ENCODE measurements at places on chromosomes 3 and 15.

- no peak for DNase-seq
These were observed 1242.2 kb downstream of the OTOL1 start for GRCh38 chr3:162738784-162739183.

DNA sequence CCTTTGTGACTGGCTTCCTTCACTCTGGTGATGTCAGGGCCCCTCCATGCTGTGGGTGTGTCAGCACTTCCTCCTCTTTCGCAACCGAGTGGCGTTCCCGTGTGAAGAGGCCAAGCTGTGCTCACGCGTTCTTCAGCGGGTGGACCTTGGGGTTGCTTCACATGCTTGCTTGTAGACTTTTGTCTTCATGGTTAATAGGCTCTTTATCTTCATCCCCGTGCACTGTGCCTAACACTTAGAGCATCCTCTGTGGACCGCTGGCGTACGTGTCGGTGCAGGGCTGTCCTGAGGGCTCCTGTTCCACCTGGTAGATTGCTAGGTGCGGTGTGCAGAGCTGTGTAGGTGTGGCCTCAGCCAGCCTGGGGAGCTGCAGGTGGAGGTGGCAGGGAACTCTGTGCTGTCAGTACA, 182.3 kb downstream of the OR4M2 start:
- DNase-seq, result no peak

GRCh38 chr15:44719293-44719999, 8.1 kb downstream of the B2M start:
- no peak for DNase-seq

- DNase-seq, result no peak
These were observed 54.7 kb downstream of the TRPM1 start for GRCh38 chr15:31046759-31047359.

- DNase-seq, result no peak
These were observed 954 bp upstream of the DGKG start for GRCh38 chr3:186362988-186363387.

- DNase-seq, result no peak
These were observed 1.8 kb upstream of the LAMB2 start for GRCh38 chr3:49134471-49135265.

DNA sequence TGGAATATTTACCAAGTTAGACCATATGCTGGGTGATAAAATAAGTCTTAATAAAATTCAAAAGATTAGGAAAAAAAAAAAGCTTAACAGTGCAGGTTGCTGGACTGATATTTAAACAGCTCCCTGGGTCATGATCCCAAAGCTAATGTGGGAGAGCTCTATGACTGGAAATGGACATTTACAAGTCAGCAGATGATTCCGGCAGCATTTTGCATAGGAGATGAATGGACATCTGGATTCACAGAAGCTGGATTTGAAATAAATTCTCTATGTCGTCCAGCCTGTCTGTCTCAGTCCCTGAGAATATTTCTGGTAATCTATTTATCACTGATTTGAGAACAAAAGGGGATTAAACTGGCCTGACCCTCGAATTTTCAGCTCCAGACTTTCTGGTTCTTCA, 52.3 kb upstream of the KLHL25 start:
- no peak for DNase-seq

GRCh38 chr3:5191555-5192304, 4.2 kb downstream of the EDEM1 start:
- no peak for DNase-seq

DNA sequence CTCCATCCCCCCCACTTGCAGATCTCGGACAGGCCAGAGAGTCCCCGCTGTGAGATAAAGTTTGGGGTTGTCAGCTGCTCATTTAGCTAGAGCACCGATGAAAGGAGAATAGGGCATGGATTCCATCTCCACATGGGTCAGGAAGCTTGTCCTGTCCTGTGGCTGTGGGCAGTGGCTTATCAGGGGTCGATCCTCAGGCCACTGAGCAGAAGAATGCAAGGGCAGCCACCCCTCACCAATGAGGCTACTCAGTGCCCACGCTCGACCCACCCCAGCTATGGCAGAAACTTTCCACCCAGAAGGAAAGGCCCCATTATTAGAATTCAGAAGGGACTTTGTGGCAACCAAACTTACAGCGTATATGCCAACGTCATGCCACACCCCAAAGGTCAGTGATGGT, 43.3 kb downstream of the CPN2 start:
- no peak for DNase-seq

DNA sequence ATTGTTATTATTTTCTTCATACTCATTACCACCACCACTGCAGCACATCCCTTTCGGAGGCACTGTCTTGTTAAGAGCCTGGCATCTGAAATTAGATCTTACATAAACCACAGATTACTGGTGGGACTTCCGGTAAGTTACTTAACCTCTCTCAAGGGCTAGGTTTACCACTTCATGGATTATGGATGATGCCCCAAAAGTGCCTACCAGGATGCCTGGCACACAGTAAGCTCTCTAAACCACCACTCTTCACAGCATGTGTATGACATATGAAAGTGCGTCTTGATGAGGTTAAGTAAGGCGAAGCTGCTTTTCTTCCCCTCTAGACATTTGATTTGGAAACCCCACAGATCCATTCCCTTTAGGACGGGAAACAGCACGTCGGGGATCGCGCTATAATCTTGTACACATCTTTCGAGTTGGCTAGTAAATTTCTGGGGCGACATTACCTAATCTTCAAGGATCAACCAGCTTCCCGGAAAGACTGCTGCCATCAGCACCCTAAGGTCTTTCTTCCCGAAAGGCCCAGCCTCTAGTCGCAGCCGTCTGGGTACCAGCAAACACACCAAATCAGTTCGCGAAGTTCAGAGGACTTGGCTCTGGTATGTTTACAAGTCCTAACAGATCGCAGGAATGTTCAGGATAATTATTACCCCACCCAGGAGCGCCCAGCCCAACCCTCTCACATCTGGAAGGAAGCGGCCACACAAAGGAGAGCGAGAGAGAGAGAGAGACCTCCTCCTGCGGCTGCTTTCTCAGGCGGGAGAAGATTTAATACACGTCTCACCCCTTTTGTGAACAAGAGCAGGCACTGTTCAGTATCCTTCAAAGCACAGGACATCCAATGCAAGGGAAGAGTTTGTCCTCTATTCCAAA, 155.1 kb upstream of the FRMD4B start:
- DNase-seq, result no peak

- DNase-seq, result no peak
These were observed 31.2 kb downstream of the RFTN1 start for GRCh38 chr3:16482194-16482769.

GRCh38 chr3:133444423-133444774, 44.5 kb downstream of the BFSP2 start:
- DNase-seq, result no peak

GRCh38 chr15:61759639-61760038, 300.6 kb downstream of the VPS13C start:
- DNase-seq, result no peak

DNA sequence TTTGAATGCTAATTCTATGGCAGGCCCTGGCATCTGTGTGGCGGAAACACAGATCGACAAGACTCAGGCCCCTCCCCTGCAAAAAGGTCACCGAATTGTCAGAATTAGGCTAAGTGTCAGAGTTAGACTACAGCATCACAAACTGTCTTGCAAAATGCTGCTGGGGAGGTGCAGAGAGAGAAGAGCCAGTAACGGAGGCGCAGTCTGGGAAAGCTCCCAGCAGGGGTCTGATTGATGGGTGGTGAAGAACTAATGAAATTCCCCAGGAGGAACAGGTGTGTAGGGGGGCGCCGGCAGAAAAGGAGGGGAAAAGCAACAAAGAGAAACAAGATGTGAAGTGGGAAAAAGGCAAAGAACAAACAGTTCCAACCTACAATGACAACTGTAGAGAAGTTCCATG, 72.7 kb upstream of the TAMM41 start:
- DNase-seq, result no peak

GRCh38 chr3:31321620-31322019, 211.1 kb upstream of the STT3B start:
- no peak for DNase-seq

DNA sequence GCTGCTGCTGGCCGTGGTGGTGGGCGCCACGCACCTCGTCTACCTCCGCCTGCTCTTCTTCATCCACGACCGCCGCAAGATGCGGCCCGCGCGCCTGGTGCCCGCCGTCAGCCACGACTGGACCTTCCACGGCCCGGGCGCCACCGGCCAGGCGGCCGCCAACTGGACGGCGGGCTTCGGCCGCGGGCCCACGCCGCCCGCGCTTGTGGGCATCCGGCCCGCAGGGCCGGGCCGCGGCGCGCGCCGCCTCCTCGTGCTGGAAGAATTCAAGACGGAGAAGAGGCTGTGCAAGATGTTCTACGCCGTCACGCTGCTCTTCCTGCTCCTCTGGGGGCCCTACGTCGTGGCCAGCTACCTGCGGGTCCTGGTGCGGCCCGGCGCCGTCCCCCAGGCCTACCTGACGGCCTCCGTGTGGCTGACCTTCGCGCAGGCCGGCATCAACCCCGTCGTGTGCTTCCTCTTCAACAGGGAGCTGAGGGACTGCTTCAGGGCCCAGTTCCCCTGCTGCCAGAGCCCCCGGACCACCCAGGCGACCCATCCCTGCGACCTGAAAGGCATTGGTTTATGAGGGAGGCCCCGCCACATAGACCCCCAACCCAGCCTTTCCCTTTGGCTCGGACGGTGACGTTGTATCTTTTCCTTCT, 1.1 kb downstream of the GPR27 start:
- no peak for DNase-seq

- no peak for DNase-seq
These were observed 133.0 kb upstream of the SOX2 start for GRCh38 chr3:181578743-181579142.

GRCh38 chr15:67407786-67408185, 113.1 kb upstream of the C15orf61 start:
- DNase-seq, result no peak

DNA sequence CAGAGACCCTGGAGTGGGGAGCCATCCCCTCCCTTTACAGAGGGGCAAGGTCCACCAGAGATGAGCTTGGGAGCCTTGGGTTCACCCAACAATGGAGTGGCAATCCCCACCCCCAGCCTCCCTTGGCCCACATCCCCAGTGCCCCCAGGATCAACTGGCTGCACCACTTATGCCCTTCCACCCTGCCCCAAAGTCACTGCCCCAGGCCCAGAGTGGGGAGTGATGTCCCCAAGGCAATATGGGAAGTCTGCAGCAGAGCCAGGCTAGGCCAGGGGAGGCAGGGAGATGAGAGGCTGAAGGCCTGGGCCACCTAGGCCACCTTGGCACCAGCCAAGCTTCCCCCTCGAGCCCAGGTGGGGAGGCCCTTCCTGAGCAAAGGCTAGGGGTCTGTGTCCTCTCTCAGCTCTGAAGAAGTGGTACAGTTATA, 145.5 kb downstream of the SMAD6 start:
- no peak for DNase-seq

DNA sequence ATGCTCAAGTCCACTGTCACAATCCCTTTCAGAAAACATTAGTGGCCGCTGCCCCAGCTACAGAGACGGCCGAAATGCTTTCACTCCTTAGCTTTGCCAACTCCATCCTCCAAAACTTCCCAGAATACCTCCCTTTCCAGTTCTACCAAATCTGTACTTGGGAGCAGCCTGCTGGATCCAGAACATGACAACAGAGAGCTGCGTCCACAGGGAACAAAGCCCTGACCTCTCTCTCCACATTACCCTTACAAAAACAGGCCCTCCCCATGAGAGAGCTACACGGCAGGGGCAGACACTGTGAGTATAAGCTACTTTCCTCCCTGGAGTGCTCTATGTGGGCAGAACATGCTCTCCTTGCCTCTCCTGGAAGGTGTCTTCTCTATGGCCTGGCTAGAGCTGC, 6.3 kb downstream of the RBM15B start:
- DNase-seq, result no peak

GRCh38 chr3:42660898-42661297, 7.4 kb downstream of the ZBTB47 start:
- peak; percentile 31 for DNase-seq

- no peak for DNase-seq
These were observed 297.2 kb upstream of the C2CD4B start for GRCh38 chr15:62462268-62462667.

DNA sequence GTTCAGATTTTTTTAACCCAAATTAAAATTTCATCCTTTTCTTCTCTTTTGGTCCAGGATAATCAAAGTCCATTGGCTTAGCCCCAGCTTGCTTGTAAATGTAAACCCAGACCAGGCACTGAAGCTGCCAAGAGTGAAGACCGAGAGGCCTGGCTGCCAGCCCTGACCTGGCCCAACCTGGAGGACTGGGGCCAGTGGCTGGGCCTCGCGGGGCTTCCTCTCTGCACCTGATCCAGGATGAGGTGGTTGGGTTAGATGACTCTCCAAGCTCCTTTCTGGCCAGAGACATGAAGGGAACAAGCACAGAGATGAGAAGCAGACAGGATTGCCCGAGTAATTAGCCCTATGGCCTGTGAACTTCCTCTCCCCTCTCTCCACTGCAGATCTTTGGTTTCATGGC, 50.6 kb downstream of the CMTM6 start:
- no peak for DNase-seq

- no peak for DNase-seq
These were observed 68.0 kb downstream of the MRPL46 start for GRCh38 chr15:88399021-88399685.

GRCh38 chr3:106421909-106422308, 553.1 kb upstream of the CBLB start:
- no peak for DNase-seq

- no peak for DNase-seq
These were observed 233.5 kb upstream of the DCBLD2 start for GRCh38 chr3:99134986-99135385.

GRCh38 chr15:100863796-100864267, 15.8 kb upstream of the ALDH1A3 start:
- no peak for DNase-seq

GRCh38 chr15:88624156-88624970, 3.2 kb downstream of the AEN start:
- no peak for DNase-seq

- DNase-seq, result no peak
These were observed 611.4 kb upstream of the NAALADL2 start for GRCh38 chr3:174247687-174248152.

DNA sequence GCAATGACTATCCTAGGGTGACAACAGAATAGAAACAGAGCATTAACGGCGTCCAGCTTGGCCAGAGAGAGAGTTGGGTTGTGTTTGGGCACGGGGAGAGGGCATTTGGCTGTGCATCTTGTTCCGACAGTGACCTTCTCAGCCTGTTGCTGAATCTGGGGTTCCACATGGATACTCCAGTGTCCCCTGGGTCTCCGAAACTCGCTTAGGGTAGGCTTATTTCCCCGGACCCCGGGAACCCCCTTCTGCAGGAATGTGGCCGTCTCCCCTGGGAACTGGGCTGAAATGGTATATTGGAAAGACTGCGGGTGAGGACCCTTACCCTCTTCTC, 7.9 kb downstream of the SHOX2 start:
- no peak for DNase-seq

DNA sequence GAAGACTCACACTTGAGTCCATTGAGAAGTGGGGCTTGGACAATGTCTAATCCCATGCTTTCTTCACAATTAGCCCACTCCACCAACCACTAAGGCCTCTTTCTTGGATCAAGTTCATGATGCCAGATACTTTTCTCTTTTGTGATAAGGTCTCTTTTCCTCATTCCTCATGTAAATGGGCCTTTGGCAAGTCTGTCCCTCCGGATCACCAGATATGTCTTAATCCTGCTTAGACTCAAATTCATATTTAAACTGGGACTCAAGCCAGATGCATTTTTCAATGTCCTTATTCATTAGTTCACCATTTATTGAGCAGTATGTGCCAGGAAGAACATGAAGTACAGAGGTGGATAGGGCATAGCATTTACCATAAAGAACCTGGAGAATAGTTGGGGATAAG, 671.1 kb downstream of the TBL1XR1 start:
- no peak for DNase-seq

- no peak for DNase-seq
These were observed 44.8 kb upstream of the TLE3 start for GRCh38 chr15:70142322-70143191.
